Activated CD4-positive, alpha-beta T cell treated with anti-CD3 and anti-CD28 coated beads, Interleukin-2, amount 50 U/mL, for 4 hours (primary cell): ENCODE measurements at places on chromosomes 12 and 14.

- no peak for DNase-seq
Measured at GRCh38 chr12:93139028-93139665, 210.1 kb upstream of the EEA1 start.

DNA sequence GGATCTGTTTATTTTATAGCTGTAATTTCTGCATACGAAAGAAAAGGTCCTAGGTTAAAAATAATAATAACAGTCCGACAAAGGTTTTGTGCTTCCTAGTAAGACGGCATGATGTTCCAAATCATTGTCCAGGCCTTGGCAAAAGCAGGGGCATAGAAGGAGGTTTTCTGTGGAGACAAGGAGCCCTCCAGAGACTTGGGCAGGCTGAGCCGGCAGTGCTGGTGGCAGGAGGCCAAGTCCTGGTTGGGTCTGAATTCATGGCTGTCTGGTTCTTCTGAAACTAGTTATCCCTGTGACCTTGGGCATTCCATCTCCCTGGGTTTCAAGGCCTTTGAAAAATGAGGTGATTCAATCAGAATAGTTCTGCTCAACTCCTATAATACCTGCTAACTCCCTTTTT, 44.0 kb downstream of the KCNK13 start:
- no peak for DNase-seq

GRCh38 chr12:92362785-92363184, 217.1 kb upstream of the BTG1 start:
- DNase-seq = no peak

GRCh38 chr12:48866052-48866711, 512 bp upstream of the RND1 start:
- DNase-seq = no peak

GRCh38 chr12:51128919-51129318, 44.0 kb downstream of the TFCP2 start:
- no peak for DNase-seq

DNA sequence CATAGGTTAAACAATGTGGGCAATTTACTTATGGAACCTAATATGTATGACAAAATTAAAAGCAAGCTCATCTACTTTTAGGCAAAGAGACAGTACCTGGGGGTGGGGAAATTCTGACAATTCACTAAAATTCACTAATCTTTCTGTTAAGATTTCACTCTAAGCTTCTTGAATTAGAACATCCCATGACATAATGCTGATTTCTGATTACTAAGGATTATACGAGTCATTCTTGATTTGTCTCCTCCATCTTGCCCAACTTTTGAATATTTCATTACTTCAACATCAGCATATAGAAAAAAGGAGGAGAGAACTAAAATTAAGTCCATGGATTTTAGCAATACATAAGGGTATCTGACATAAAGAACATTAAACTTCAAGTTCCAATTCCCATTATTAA, 2.4 kb downstream of the CEP83 start:
- no peak for DNase-seq

GRCh38 chr12:8664228-8664913, 1.7 kb upstream of the MFAP5 start:
- no peak for DNase-seq

GRCh38 chr12:47839214-47839876, 19.6 kb upstream of the HDAC7 start:
- DNase-seq = no peak

DNA sequence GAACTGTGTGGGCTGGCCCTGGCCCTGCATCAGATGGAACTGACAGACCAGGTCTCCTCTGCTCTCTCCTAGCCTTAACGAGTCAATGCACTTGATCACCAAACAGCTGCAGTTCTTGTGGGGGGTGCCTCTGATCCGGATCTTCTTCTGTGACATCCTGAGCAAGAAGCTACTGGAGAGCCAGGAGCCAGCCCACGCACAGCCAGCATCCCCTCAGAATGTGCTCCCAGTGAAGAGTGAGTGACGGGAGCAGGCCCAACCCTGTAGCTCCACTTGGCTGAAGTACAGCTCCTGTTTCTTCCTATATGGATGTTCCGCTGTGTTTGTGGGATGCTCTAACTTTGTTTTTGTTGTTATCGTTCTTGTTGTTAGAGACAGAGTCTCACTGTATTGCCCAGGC, 23.9 kb downstream of the UBE3B start:
- no peak for DNase-seq

DNA sequence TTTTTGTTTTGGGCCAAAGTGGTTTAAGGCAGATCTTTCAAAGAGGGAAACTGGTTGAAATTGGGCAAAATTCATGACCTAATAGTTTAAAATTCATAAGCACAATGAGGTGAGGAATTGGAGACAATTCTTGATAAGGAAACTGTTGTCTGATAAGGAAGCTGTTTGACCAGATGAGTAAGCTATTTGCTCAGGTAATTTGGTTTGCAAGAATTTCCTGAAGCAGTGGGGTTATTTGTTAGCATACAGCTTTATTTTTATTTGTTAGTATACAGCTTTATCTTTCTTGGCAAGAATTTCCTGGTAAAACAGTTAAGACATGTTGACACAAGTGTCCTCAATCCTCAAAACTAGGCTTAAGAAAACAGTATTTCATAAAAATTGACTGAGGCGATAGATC, 559.0 kb downstream of the GALC start:
- DNase-seq = no peak

GRCh38 chr12:112963227-112963861, 15.0 kb upstream of the OAS2 start:
- no peak for DNase-seq

DNA sequence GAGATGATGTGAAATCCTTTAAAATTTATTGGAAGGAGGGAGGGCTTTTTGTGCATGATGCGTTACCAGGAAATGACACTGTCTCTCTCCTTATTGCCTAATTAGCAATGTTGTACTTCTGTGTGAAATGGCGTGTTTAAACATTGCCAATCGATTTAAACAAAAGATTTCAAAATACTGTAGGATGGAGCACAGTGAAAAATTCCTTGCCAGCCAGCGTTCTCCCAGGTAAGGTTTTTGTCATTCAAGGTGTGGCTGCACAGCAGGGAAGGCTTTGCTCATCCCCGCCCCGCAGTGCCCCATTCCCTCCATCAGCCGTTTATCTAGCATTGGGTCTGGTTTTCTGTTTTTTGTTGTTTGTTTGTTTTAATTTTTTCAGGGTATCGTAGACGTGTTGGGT, 137.3 kb downstream of the CACNA1C start:
- DNase-seq = no peak

GRCh38 chr14:37593511-37594237, 1.4 kb downstream of the FOXA1 start:
- DNase-seq = no peak

- peak; percentile 15 for DNase-seq
Measured at GRCh38 chr12:62192180-62192902, 67.9 kb upstream of the USP15 start.

GRCh38 chr14:95128140-95128539, 29.2 kb downstream of the DICER1 start:
- no peak for DNase-seq

DNA sequence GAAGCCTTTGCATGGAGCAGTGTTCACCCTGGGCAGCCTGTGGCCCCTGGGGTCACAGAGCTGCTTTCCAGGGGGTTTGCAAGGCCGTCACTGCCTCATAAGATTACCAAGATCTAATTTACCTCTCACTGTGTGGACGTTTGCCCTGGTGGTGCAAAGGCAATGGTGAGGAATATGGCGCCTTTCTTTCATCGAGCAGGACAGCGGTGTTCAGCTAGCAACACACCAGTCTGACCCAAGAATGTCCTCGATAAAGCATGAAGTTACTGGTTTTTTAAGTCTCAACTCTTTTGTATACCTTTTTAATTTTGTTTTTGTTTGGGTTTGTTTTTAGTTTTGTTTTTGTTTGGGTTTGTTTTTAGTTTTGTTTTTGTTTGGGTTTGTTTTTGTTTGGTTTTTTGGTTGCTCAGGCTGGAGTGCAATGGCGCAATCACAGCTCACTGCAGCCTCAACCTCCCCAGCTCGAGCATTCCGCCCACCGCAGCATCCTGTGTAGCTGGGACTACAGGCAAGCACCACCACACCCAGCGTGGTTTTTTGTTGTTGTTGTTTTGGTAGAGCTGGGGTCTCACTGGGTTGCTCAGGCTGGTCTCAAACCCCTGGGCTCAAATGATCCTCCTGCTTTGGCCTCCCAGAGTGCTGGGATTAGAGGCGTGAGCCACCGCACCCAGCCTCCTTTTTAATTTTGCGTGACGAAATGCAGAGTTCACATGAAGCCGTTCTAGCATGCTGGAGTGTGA, 57.9 kb downstream of the PPP2R5C start:
- peak; percentile 51 for DNase-seq

GRCh38 chr12:57626921-57627445, 6.0 kb downstream of the B4GALNT1 start:
- no peak for DNase-seq

GRCh38 chr14:55898938-55899337, 219.3 kb upstream of the PELI2 start:
- DNase-seq = no peak

GRCh38 chr12:50088577-50089335, 3.6 kb downstream of the SMARCD1 start:
- peak; percentile 57 for DNase-seq

- no peak for DNase-seq
Measured at GRCh38 chr12:57369202-57369601, 61.6 kb downstream of the R3HDM2 start.

DNA sequence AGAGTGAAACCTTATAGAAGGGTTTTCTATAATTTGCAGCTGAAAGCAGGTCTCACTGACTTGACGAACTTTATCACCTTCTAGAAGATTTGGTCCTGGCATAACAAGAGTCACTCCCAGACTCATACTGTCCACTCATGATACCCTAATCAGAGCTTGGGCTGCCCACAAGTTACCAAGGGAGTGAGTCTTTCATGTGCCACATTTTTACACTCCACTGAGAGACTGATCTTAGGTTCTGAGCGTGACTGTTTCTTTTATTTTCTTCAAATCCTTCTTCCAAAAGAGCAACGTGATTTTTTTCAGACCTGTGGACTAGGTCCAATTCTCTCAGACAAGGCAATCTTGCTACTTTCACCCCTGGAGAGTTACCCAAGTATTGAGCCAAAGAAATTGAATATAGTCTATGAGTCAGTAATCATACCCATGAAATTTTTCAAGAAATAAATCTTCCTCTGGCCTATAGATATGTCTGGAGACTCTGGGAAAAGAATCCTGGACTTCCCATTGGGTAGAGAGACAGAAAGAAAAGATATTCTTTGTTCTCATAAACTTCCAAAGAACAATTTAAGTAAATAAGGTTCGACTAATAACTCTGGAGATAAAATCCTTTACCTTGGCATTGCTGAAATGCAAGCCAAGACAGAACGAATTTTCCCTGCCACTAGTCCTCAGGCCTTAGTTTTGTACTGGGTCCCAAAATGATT, 26.9 kb downstream of the SIX1 start:
- no peak for DNase-seq

- no peak for DNase-seq
Measured at GRCh38 chr14:63512861-63513260, 30.3 kb downstream of the PPP2R5E start.

GRCh38 chr12:124512667-124513296, 54.6 kb downstream of the NCOR2 start:
- DNase-seq = no peak

DNA sequence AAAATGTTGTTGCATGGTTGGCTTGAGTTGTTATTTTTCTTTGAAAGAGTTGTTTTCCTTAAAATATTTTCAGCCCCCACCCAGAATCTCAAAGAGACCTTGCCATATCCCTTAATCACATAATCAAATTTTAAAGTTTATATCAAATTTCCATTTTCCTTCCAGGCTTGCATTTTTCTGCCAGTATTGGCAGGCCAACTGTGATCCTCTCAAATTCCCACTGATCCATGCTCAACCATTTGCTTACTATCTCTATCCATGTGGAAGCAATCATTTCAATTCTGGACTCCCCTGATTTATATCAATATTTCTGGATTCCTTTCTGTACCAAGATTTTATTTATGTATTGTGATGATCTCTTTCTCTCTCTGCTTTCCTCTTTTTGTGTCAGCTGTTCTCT, 64.2 kb upstream of the PYGL start:
- no peak for DNase-seq

- peak; percentile 23 for DNase-seq
Measured at GRCh38 chr14:91311284-91311662, 66.8 kb upstream of the GPR68 start.

GRCh38 chr14:61894452-61895077, 132.3 kb downstream of the SNAPC1 start:
- peak; percentile 50 for DNase-seq

DNA sequence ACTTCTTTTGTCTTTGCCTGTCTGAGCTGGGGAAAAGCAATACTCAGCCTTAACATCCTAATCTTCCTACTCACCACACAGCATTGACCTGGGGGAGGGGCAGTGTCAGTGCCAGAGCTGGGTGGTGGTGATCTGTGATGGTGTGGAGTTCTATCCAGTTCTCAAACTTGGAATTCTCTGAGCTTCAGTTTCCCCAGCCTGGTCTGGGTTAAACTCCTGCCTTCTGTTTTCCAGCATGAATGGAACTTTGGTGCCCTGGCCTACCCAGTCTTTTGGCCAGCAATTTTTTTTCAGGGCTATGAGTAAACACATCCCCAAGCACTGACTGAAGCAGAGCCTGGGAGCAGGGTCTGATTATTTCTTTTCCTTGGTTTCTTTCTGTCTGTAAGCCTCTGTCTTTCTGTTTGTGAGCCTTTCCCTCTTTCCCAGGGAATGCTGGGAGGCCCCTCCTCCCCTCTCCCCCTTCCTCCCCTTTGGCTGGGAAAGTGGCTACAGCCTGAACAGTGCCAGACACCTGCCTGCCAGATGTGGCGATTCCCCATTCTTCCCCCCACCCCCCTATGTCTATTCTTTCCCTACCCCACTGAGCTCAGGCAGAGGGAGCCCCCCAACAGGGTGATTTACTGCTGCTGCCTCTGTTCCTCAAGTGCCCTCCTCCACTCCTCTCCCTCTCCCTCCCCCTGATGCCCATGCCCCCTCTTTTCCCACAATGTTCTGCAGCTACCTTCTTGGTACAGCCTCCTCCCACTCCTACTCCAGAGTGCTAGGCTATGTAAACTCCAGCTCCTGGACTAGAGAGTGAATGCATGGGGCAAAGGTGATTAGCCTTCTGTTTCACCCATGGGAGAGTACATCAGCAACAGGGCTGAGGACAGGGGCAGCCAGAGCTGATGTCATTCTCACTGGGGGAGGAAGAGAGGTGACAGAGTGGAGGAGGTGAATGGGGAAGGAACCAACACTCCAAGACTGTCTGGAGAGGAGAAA, 11.1 kb downstream of the GPR84 start:
- DNase-seq = no peak

DNA sequence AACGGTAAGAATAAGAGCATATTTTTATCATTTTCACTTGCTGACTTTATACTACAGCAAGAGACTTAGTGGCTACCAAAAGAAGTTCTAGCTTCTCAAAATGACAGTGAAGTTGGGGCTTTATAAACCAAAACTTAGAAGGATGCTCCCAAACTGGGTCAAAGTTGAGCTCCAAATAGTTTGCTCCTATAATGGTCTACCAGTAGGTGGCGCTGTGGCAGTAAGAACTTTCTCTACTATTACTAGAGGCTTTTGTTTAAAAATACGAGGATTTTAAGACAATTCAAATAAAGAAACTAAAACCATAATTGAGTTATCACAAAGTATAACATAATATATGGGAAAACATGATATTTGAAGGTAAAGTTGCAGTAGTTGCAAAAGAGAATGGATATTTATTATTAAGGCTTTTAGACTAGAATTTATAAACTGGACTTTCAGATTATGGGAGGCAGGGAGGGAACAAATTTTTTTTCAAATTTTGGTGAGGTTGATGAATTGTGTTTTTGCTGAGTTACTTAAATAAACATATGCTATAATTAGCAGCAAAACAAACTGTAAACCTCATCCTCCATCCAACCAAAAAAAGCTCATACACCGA, 75.0 kb downstream of the TGFB3 start:
- peak; percentile 58 for DNase-seq
